ENCODE measurements at places on chromosomes 1 and 21.

DNA sequence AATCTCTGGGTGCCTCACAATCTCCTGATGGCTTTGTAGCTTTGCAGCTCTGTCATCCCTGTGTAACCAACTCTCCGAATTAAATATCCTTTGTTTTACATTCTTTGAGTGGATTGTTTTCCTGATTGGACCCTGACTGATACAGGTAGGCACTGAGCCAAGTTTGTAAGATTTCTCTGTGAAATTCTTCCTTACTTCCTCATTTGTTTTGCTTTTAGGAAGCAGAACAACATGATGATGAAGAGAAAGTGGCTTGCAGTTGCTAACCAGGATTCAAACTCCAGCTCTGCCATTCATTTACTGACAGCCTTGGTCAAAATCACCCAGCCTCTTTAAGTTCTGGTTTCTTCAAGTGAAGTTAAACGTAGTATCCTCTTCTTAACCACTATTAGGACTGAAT, 452.3 kb downstream of the OMA1 start:
- no peak for DNase-seq

- DNase-seq = no peak
Measured at GRCh38 chr1:94335950-94336349, 82.2 kb upstream of the ABCD3 start.

DNA sequence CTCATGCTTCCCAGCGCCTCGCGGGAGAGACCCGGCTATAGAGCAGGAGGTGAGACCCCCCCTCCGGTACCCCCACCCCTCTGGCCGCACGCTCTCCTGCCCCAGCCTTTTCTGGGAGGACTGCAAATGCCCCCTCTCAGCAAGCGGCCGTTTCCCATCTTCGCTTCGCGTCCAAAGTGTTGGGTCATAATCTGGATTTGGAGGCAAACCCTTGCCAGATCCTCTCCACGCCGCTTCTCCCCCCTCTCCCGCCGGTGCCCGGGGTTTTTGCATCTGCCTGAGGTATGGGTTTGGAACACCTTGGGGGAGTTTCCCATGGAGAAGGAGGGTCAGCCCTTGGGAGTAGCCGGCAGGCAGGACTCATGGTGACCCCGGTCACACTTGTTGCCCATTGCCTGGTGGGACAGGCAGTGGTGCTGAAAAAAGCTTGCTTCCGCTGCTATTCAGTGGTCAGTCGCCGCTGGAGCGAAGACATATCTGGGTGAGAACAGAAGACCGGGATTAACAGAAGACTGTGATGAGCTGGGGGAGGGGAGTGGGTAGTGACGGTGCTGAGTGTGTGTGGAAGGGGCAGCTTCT, 935 bp downstream of the KCNK2 start:
- no peak for DNase-seq

DNA sequence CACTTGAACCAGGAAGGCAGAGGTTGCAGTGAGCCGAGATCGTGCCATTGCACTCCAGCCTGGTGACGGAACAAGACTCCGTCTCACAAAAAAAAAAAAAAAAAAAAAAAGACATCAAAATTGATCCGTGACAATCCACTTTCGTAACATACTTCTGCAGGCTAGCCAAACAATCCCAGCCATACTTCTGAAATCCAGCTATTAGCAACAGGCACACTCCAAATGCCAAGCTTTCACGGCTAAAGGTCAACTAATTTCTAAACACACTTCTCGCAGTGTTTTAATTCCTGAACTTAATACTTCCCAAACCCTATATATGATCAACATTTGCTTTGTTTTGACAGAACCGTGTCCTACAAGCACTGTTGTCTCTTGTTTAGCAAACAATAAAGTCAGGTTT, 411.3 kb upstream of the RUNX1 start:
- no peak for DNase-seq

- no peak for DNase-seq
Measured at GRCh38 chr21:17370916-17371315, 141.9 kb upstream of the CXADR start.

- no peak for DNase-seq
Measured at GRCh38 chr1:109091078-109091838, 694 bp downstream of the TMEM167B start.

- peak; percentile 36 for DNase-seq
Measured at GRCh38 chr1:26289158-26290059, 9.5 kb downstream of the SH3BGRL3 start.

DNA sequence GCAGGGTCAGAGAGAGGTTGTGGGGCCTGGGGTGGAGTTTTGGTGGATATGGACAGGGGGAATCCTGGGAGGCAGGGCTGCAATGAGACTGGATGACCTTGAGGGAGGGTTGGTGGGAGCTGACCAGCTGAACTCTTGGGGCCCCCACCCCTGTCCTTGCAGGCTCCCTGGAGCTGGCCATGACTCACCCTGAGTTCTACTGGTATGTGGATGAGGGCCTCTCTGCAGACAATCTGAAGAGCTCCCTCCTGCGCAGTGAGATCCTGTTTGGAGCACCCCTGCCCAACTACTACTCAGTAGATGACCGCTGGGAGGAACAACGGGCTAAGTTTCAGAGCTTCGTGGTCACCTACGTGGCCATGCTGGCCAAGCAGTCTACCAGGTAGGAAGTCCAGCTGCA, 23.6 kb downstream of the DISP3 start:
- DNase-seq = no peak

- no peak for DNase-seq
Measured at GRCh38 chr1:29473161-29473855, 237.0 kb downstream of the PTPRU start.

DNA sequence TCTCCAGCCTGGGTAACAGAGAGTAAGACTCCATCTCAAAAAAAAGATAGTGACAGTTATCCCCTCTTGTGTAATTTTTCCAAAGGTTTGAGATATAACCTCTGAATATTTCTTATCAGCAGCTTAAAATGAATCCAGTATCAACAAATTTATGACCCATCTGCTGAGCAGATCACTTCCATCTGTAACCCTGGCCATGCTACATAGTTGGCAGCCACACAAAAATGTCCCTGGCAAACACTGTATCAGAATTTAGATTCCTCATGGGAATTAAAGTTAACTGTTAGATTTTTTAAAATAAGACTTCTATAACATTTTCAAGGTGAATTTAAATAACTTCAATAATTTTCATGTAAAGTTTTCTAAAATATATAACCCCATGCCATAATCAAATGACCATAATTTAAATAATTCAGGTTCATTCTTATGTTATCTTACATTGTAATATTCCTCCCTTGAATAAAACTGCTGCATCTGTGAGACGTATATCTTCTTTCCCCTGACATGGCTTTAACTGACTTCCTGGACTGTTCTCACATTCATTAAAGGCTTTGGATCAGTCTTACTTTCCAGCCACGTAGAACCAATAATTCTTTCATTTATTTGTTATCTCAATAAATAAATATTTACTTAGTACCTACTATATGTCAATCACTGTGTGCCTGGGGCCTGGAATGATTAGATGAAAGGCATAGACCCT, 5.3 kb upstream of the PRPF38B start:
- DNase-seq = no peak

DNA sequence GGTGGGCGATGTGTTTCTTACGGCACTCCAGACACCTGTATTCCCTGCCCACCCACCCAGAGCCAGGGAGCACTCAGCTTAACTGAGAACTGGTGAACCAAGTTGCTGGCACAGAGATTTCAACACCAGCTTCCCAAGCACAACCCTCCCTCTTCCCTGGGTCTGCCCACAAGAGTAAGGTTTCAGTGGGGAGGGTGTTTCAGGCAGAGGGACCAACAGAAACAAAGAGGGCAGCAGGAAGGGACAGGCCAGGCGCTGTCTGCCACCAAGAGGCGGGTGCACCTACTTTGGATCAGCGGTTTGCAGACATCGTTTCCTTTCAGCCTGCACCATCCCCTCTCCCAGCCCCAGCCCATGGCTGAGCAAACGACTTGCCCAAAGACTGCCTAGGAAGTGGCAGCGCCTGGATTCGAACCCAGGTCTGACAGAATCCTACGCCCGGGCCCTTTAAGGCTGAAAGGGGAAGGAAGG, 21.9 kb upstream of the ALDH4A1 start:
- no peak for DNase-seq

- no peak for DNase-seq
Measured at GRCh38 chr1:108043707-108044106, 78.7 kb upstream of the VAV3 start.

GRCh38 chr1:87549738-87550137, 221.1 kb downstream of the LMO4 start:
- no peak for DNase-seq

GRCh38 chr1:173354937-173355280, 122.2 kb upstream of the PRDX6 start:
- no peak for DNase-seq

- no peak for DNase-seq
Measured at GRCh38 chr1:9086045-9086444, 16.6 kb upstream of the SLC2A5 start.

GRCh38 chr1:59415881-59416280, 119.0 kb downstream of the FGGY start:
- no peak for DNase-seq

DNA sequence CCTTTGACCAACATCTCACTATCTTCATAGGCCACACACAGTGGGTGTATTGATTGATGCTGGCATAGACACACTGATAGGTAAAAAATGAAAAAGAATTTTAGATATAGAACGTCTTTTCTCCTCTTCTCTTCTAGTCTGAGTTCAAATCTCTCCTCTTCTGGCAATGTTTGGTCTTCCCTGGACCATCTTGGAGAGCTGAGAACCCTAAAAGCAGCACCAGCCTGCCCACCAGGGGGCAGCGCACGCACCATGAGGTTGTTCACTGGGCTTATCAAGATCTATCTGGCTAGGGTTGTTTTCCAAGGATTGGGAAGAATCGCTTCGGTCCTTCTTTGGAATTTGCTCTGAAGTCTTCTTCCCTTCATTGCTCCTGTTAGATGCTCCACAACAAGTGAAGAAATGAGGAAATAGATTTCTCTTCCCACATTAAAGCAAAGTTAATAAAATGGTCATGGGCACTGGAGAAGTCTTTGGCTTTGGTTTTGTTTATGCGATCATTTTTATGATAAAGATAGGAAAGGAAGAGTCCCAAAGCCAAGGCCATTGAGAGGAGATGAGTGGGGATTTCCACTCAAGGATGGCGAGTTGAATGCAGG, 104.0 kb upstream of the OLIG2 start:
- DNase-seq = peak; percentile 16

- DNase-seq = no peak
Measured at GRCh38 chr21:32457360-32457840, 44.9 kb downstream of the EVA1C start.

DNA sequence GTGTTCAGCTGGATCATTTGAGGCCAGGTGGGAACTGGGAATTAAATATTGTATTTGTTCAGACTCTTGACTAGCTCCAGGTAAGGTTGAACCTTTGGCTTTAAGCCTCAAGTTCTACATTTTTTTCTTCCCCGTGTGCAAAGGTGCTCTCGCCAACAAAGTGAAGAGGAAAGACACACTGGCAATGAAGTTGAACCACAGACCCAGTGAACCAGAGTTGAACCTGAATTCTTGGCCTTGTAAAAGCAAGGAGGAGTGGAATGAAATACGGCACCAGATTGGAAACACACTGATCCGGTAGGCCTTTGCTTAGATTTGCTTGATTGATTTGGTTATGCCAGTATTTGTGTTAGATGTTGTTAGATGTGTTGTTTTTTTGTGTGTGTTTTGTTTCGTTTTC, 25.5 kb upstream of the RCC1 start:
- DNase-seq = no peak

- DNase-seq = no peak
Measured at GRCh38 chr1:51607681-51608095, 9.2 kb upstream of the OSBPL9 start.

DNA sequence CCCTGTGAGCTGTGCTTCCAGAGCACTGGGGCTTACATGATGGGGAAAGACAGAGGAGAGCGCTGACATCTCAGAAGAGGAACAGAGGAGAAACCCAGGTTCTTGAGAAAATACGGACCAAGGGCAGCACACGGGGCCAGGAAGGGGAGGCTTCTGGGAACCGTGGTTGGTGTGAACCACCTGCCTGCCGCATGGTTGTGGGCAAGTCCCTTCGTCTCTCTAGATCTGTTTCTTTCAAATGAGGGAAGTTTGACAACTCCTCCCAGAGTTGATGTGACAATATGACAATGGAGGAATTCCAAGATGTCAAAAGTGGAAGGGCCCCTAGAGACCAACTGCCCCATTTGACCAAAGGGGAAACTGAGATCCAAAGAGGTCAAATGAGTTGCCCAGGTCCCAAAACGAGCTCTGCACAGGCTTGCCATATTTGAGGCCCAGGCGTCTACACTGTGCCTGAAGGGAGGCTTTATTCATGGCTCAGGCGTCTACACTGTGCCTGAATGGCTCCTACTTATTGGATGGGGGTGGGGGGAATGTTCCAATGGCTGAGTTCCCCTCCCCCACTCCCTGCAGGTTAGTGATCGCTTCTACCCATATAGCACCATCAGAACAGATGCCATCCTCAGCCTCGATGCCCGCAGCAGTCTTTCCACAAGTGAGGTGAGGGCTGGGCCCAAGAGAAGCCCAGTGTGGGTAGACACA, 11.2 kb downstream of the EXTL1 start:
- DNase-seq = no peak

DNA sequence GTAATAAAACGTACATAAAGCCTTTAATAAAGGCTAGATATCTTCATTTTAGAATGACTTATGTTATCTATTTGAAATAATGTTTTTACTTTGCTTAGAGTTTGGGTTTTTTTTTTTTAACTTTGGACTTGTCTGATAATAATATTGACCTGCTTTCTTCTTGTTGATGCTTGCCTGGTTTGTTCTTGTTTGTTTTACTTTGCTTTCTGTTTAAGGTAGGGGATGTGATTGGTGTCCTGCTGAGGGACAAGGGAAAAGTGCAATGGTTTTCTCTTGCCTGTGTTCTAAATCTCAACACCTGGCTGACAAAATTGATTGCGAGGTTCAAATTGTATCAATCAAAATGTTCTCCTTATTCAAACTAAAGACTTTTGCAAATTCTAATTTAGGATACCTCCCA, 2.2 kb upstream of the FH start:
- DNase-seq = no peak

DNA sequence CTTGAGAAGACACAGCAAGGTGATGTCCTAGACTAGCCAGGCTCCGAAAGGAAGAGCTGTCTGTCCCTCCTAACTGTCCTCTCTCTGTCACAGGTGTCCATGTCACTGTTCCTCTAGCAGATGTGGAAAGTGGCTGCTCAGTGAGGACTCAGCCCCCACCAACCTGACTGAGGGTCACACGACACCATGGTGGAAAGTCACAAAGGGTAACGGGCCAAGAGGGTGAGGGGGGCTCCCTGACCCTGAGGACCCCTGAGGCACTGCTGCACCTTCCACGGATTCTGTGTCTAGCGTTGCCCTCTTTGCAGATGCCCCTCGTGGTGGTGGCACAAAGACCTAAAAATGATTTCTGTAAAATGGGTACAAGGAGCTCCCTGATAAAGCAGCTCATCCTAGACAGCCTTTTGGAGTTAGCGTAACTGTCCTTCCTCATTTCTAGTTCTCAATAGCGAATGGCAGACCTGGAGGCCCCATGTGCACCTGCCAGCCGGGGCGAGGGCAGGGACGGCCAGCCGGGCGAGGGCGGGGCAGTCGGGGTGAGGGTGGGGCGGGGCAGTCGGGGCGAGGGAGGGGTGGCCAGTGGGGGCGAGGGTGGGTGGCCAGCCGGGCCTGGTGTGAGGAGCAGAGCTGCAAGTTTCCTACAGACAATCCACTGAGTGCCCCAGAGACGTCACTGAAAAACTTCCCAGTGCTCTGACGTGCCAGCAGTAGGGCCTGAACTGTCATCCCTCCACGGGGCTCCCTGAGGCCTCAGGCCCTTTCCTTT, 23.4 kb downstream of the POFUT2 start:
- DNase-seq = no peak

GRCh38 chr1:44798481-44799365, 1.5 kb upstream of the PLK3 start:
- DNase-seq = no peak

GRCh38 chr1:226607268-226607660, 58.7 kb downstream of the STUM start:
- DNase-seq = no peak

- DNase-seq = no peak
Measured at GRCh38 chr21:29394051-29394450, 95.3 kb downstream of the BACH1 start.

All from activated CD8-positive, alpha-beta memory T cell treated with anti-CD3 and anti-CD28 coated beads for 48 hours (primary cell).